NCI-H510A treated with DMSO at 0.1 percent for 48 hours (cell line): ENCODE measurements at places on chromosomes 12 and 14.

DNA sequence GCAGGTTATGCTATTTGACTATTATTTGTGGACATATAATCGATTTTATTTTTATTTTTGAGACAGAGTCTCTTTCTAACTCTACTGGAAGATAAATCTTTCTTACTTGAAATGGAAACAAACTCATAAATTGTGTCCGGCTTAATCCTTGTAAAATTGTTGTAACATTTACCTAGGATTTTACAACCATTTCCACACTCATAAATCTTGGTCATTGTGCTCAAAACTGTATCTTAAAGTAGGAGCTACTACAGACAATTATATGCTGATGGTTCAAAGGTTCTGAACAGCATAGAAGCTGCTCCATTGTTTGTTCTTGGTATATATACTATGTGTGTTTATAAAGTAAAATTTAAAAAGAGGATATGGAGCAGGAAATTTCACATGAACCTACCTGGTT, 4.6 kb upstream of the ARF6 start:
- DNase-seq = no peak

- DNase-seq = peak; percentile 86
Measured at GRCh38 chr14:34450542-34450915, 11.5 kb downstream of the SPTSSA start.

GRCh38 chr12:3904999-3905398, 31.8 kb upstream of the PARP11 start:
- no peak for DNase-seq

- no peak for DNase-seq
Measured at GRCh38 chr12:6542209-6543009, 8.1 kb downstream of the GAPDH start.

- peak; percentile 49 for DNase-seq
Measured at GRCh38 chr12:54378796-54379397, 5.6 kb downstream of the ZNF385A start.

DNA sequence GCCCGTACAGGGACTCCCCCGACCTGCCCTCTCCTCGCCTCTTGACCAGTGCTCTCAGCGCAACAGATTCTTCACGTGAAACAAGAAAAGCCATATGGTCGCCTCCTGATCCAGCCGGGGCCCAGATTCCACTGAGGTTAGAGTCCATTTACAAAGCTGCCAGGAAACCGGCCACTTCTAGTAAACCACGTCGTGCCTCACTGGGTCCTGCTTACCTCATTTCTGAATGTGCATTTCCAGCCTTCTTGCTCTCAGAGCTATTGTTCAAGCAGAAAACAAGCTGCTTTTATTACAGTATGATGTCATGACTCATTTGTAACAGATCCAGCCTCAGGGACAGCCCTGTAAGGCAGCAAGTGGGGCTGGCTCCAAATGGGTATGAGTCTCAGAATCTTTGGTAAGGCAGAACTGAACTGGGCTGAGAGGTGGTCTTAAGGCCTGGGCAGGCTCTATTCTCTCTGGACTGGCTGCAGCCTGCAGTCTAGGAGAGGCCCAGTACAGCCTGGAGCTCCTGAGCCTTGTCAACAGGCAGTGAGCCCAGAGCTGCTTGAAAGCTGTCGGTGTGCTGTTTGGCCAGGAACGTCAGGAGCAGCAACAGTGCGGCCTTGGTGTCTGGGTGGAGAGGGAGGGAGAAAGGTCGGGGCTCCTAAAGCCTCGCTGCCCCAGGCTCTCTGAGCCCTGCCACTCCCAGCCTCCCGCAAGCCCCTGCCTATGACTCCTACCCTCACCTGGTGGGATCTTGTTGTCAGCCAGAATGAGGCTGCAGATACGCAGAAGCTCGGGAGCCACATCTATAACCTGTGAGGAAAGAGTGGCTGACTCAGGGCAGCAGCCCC, 8.3 kb downstream of the REC8 start:
- DNase-seq = no peak

GRCh38 chr12:510071-510825, 50.5 kb downstream of the B4GALNT3 start:
- peak; percentile 87 for DNase-seq

DNA sequence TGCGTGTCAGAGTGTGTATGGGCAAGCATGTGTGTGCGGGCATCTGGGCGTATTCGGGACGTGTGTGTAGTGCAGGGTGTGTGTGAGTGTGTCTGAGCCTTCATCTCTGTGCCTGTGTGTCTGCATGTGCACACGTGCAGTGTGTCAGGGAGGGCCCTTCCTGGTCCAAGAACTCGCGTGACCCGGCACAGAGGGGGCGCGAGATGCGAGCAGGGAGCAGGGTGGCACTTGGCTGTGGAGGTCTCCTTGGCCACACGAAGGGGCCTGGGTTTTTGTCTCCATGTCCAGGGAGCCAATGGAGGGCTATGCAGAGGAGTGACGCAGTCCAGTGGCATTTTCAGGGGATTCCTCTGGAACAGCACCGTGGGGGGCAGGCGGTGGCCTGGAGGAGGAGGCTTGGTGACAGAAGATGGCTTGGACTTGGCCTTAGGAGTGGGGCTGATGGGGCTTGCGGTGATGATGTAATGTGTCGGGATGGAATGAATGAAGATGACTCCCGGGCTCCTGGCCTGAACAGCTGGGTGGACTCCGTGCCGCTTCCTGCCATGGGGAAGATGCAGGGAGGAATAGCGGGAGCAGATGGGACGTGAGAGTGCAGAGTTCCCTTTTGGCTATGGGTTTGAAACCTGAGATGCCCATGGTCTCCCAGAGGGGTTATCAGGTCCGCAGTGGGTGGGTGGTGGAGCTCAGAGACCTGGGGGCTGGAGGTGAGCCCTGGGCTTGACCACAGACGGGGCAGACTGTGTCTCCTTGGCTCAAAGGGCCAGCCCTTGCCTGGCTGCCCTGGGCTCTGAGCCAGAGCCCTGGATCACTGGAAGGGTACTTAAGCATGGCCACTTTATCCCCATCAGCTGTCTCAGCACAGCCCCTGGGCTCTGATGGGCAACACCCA, 208.3 kb downstream of the PHETA1 start:
- no peak for DNase-seq

GRCh38 chr14:79581912-79582576, 629.3 kb downstream of the DIO2 start:
- no peak for DNase-seq

- DNase-seq = no peak
Measured at GRCh38 chr14:96380735-96381134, 11.2 kb upstream of the AK7 start.

GRCh38 chr12:124309231-124309630, 14.3 kb downstream of the RFLNA start:
- no peak for DNase-seq

- DNase-seq = no peak
Measured at GRCh38 chr12:92961949-92962348, 32.9 kb upstream of the EEA1 start.

DNA sequence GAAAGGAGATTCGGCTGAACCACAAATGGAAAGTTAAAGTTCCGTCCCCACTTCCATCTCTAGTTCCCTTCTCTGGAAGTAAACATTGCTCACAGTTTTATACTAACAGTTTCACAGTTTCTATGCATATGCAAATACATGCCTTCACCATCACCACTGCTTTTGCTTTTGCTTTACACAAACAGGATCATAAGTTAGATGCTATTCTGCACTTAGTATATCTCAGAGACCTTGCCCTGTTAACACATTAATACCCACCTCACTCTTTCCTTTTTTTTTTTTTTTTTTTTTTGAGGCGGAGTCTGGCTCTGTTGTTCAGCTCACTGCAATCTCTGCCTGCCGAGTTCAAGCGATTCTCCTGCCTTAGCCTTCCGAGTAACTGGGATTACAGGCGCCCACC, 890 bp downstream of the TEP1 start:
- no peak for DNase-seq

- DNase-seq = no peak
Measured at GRCh38 chr12:131030472-131031328, 77.0 kb downstream of the ADGRD1 start.
